ENCODE measurements at places on chromosomes 3 and 15.

GRCh38 chr15:55362641-55363040 is 43.6 kb downstream of the PIGB start:
- DNase-seq = no peak

- no peak for DNase-seq
Observed at GRCh38 chr15:31343831-31344230, 17.2 kb downstream of the KLF13 start.

- DNase-seq = no peak
Observed at GRCh38 chr3:119598410-119599098, 869 bp downstream of the PLA1A start.

DNA sequence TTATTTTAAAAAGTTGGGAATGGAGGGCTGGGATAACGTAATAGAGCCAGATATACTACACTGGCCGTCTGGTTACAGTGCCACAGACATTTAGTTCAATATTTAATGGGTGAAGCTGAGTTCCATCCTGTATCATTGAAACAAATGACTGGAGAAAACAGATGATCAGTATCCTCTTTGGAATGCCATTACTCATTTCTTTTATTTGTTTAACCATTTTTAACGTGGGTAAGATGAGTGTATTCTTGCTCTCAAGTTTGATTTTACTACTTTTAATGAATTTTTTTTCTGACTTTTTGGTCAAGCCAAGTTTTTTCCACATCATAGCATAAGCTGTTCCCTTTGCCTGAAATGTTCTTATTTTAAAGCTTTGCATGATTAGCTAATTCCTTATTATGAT is 53.9 kb upstream of the GRM7 start:
- DNase-seq = no peak

DNA sequence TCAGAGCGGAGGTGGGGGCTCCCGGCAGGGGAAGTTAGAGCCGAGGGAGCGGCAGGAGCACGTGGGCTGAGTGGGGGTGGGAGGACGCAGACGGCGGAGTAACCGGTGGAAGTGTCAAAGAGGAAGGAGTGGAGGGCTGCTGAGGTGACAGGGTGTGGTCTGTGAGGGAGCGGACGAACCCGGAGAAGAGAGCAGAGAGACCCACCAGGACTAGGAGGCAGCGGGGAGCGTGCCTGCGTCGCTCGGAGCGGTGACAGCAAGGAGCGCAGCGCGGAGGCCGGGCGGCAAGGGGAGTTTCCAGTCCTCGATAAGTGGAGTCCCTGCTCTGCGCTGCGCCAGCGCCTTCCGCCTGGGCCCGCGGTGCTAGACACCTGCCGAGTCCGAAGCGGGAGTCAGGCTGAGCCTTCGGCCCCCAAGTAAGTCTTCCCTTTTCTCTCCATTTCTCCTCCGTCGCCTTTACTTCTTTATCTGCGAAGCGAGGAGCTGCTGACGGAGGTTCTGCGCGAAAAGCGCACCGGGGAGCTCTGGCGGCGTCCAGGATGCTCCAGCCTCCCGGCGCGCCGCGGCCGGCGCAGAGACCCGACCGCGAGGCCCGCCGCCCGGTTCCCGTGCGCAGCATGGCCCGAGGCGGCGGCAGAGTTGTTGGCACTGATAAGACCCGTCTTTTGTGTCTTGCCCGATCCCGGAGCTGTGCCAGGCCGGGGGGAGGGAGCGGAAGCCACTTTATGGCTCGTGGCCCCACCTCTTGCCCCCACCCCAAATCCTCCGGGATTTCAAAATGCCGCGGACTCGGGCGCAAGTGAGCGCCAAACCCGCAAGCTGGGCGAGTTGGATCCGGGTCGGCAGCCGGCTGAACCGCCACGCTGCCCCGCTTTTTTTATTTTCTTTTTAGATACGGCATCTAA is 533.0 kb upstream of the SEMA6D start:
- DNase-seq = peak; percentile 67

- DNase-seq = no peak
Observed at GRCh38 chr3:151178208-151178845, 24.7 kb downstream of the GPR171 start.

GRCh38 chr15:80727196-80727595 is 32.1 kb downstream of the ABHD17C start:
- no peak for DNase-seq

GRCh38 chr15:96792216-96792615 is 461.7 kb downstream of the NR2F2 start:
- no peak for DNase-seq

DNA sequence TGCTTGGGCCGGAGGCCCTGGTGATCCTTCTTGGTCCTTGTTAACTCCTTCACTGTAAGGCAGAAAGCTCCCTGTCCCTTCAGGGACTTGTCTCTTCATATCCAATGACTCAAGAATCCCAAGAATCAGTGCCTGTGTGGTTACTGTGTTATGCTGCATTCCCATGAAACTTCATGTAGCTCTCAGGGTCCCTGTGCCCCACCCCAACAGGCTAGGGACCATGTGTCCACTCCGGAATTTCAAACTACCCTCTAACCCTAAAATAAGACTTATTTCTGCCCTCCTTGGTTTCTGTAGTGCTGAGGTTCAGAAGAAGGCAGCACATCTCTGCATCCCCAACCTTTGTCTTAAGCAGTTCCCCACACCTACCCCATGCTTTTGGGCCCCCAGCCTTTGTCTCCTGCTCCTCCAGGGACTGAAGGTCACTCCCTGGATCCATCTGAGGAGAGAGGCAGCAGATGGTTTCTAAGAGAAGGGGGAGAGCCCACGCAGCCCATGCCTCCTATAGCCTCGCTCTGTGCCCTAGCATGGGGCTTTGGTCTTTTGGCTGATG is 531 bp upstream of the MAP1A start:
- DNase-seq = no peak

DNA sequence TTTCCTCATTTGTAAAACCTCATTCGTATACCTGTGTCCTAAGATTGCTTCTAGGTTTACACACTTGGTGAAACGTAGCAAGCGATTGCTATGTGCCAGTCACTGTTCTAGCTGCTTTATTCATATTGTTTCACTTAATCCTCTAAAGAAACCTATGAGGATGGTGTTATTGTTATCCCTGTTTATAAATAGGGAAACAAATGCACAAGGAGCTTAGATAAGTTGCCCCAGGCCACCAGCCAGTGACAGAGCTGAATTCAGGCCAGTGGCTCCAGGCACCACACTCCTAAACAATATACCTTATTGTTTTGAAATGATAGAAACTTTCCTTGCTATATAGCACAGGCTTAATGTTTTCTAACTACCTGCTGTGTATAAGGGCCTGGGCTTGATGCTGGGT is 44.0 kb downstream of the LPP start:
- no peak for DNase-seq

DNA sequence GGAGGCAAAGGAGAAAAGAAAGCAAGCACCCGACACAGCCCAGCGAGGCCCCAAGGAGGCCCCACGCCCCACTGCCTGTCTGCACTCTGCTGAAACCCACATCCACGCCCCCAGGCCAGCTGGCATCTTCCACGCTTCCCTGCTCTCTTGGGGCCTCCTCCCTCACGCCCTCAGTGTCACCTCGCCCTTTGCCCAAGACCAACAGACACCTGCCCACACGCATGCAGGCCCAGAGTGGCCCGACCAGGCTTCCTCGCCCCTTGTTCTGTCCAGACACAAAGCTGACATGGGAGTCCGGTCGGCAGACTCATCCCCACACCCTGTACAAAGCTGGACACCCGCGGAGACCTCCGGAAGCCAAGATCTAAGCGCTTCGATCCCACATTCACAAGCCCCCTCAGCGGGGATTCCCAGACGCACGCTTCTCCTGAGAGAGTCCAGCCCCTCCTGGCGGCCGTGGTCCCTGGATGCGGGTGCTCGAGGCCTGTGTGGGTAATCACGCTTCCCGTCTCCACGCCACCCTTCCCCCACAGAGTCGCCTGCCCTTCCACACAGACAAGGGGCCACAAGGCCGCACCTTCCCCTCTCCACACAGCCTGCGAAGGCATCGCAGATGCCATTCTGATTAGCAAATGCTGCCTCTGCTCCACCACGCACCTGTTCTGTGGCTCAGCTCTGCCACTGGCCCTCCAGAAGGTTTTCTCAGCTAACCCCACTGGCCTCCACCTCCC is 176.6 kb downstream of the XXYLT1 start:
- DNase-seq = no peak

DNA sequence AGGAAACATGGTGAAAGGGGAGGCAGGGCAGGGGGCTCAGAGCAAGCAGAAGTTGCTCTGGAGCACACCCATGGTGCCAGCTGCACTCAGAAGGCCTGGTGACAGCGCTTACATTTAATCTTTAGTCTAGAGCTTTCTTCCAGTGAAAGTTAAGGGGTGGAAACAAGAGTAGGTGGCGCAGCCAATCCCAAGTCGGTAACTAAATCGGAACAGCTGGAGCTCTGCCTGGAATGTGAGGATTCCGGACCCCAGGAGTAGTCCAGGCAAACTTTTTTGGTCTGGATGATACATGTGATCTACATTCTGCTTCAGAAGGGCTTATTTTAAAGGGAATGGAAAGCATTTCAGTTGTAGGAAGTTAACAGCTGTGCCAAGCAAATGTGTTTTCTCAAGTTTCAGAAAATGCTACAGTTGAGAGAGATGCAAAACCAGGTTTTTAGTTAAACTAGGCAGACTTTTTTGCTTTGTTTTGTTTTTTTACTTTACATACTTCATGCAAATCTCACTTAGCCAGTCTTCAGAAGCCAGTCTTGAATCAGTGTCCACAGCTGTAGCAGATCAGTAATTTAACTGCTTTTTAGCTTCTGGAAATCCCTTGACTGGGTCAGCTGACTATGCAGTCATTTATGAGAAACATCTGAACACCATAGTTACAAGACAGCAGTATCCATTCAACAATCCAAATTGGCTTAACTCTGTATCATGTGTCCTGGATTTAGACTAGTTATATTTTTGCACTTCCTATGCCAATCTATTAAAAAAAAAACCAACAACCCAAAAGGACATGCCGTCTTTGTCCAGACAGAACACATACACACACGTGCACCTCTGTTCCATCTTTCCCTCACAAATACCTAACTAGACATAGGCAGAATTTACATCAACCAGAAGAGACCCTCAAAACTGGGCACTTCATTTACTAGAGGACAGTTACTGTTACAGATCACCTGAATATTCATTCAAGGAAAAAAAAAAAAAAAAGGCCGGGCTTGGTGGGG is 33.2 kb downstream of the ZNF106 start:
- DNase-seq = peak; percentile 95

GRCh38 chr3:76039431-76039830 is 254.1 kb upstream of the ZNF717 start:
- no peak for DNase-seq

DNA sequence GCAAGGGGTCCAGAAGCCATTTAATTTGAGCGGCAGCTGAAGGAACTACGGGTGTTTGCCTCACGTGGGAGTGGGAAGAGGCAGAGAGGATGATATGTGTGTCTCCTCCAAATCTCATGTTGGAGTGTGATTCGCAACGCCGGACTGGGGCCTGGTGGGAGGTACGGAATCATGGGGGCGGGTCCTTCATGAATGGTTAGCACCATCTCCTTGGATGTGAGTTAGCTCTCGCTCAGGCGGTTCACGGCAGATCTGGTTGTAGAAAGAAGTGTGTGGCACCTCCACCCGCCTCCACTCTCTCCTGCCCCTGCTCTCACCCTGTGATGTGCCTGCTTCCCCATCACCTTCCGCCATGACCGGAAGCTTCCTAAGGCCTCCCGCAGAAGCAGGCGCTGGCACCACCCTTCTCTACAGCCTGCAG is 25.4 kb downstream of the XXYLT1 start:
- DNase-seq = no peak

DNA sequence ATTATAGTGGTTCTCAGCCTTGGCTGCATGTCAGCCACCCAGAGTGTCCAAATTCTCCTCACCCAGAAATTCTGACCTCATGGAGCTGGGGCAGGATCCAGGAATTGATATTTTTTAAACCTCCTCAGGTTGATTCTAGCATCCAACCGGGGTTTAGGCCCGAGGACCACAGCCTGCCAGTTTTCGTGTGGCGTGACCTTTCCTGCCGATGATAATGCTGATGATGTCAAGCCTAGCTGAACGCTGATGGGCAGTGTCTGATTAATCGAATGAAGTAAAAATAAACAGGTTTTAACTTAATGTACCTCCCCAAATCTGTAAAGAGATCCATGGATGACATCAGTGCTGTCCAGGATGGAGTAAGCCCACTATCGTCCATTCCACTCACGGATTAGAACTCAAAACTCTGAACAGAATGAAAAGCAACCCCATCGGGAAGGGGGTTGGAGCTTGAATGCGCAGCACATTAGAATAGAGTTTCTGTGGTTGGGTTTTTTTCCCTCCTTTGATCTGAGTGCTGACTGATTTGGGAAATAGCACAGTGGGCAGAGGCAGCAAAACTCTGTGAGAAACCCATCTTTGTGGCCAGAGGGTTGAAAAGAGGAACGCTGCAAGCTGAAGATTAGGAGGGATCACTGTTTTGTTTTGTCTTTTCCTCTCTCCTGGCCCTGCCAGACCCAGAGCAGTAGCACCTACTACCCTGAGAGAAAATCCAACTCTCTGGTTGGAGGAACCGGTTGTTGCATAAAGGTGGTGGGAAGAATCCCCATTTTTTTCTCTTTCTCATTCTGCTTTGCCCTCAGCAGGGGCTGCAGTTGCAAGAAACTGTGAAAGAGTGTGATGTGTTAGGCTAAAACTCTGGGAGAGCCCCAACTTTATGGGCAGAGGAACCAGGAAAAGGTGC is 153.9 kb downstream of the APBA2 start:
- DNase-seq = peak; percentile 35

GRCh38 chr15:52337198-52337853 is 41.7 kb upstream of the MYO5C start:
- DNase-seq = no peak

DNA sequence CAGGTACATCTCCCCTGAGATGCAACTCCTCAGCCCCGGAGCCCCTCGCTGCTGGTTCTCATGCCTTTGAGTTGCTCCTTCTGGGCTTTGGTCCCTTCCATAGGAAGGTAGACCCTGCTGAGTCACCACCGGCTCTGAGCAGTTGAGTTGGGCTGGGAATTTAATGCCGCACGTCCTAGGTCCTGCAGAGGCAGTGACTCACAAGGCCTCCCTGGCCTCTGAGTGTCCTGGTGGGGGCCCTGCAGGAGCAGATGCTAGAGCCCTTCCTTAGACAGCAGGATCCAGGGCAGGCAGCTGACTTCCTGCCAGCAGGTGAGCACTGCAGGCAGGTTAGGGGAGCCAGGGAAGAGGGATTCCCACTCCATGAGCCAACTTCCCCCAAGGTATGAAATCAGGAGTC is 5.5 kb upstream of the NTRK3 start:
- DNase-seq = no peak

- DNase-seq = no peak
Observed at GRCh38 chr3:179981646-179982045, 55.1 kb downstream of the PEX5L start.

GRCh38 chr3:17111586-17111985 is 226.8 kb downstream of the PLCL2 start:
- DNase-seq = no peak

DNA sequence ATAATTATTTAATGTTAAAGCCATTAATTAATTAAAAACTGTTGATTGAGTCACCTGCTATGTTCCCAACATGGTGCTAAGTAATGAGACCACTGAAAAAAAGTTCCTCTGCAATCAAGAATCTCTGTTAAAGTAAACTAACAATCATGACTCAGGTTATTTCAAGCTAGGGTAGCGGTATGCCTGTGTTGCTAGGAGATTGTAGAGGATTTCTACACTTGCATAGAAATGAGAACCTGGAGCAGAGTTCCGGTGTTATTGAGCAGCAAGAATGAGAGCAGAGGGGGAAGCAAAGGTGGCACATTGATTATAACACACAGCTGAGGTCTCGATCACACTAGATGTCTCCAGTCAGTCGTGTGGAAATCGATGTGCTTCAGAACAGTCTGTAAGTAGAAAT is 41.4 kb downstream of the C3orf85 start:
- no peak for DNase-seq

Data from neural progenitor cell (in vitro differentiated cells).